ENCODE measurements at places on chromosomes 11 and 22.

- DNase-seq, result no peak
Measured at GRCh38 chr11:662689-663274, 25.7 kb downstream of the DRD4 start.

GRCh38 chr11:33399421-33399820 lies 142.2 kb downstream of the HIPK3 start:
- DNase-seq, result no peak

DNA sequence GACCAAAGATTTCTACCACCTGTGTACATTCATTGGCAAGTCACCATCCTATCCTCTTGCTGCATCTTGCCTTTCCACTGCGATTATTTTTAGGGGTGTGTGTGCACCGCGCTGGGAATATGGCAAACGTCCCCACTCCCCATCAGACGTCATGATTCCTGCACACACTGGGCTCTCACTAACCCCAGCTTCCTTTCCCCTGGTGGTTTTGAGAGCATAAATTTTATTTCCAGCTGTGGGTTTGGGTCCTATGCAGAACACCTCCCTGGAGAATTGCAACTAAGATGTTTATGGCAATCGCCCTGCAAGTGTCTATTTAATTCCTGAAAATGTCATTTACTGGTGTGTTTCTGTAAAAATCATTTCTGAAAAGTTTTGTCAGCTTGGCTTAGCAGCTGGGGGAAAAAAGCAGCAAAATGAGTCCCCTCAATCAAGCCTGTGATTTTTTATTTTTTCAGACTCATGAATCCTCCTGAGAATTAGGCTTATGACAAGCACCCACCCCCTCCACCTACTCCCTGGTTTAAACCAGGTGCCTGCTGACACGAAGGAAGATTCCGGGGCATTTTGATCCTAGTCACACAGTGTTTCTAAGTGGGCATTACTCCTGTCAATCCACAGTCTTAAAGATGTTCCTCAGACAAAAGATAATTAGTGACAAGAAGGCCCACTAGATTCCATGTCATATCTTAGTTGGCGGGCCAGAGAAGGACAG lies 23.8 kb downstream of the UPB1 start:
- DNase-seq, result no peak

DNA sequence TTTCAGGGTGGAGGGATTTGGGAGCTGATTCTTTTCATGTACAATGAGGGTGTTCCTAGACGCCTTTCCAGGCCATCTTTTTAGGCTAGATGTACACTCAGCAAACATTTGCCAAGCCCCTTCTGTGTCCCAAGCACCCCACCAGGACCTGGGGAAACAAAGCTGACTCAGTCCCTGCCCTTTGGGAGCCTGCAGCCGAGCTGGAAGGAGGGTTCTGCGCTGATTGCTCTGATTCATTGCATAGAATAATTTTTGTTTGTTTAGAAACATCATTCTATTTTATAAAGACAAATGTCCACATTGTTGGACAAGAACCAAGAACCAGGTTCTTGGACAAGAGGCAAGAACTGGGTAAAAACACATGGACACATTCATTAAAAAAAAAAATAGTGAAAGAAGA lies 16.7 kb downstream of the TP53AIP1 start:
- DNase-seq, result no peak

- no peak for DNase-seq
Measured at GRCh38 chr11:126332221-126332711, 23.2 kb upstream of the ST3GAL4 start.

DNA sequence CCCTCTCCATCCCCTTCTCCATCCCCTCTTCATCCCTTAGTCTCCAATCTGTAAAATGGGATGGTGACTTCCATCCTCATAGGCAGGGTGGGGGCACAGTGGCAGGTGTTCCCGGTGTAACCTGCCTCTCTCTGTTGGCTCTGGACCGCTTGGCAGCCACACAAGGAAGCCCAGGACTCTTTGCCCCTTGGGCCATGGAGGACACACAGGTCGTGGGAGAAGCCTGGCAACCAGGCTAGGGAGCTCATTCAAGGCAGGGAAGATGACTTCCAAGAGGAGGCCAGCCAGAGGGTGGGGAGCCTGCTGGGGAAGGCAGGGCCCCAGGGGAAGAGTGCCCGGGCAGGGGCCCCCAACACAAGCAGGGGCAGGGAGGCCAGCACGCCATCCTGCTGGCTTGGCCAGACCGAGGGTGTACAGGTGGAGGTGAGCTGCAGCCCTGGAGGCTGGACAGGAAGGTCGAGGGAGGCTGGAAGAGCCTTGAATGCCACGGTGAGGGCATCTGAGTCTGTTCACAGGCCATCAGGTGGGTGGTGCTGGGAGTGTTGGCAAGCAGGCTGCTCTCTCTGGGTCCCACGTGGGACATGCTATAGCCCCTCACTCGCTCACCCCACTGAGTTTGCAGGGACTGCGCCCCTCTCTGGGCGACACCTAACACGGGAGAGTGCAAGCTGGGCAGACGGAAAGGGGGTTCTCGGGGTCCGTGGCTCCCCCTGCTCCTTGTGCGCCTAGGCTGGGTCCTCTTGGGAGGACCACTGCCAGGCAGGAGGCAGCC lies 15.5 kb upstream of the CTSD start:
- DNase-seq, result no peak

Measured in NCI-H345 (cell line).